Bone marrow (tissue), 2 donors: ENCODE measurements at places on chromosomes 1 and 21.

DNA sequence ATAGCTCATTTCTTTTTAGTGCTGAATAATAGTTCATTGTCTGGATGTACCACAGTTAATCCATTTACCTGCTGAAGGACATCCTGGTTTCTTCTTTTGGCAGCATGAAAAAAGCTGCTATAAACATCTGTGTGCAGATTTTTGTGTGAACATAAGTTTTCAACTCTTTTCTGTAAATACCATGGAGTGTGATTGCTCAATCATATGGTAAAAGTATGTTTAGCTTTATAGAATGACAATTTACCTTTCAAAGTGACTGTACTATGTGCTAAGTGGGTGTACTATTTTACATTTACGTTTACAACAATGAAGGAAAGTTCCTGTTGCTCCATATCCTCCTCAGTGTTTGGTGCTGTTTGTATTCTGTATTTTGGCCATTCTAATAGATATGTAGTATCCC, 49.0 kb downstream of the RUNX3 start:
- DNase-seq, result no peak

GRCh38 chr21:44374601-44375280, 21.3 kb downstream of the TRPM2 start:
- DNase-seq, result no peak

GRCh38 chr1:36944883-36945282, 89.4 kb downstream of the GRIK3 start:
- DNase-seq, result no peak

DNA sequence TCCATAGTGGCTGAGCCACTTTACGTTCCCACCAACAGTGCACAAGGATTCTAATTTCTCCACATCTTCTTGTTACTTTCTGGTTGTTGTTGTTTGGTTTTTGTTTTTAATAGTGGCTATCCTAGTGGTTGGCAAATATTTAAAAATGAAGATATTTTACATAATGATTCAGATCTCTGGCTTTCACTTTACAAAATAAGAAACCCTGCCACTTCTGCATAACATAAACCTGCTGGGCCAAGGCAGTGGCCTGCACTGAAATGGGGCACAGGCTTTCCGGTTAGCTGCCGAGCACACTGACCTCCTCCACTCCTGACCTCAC, 320.4 kb downstream of the RPS6KC1 start:
- DNase-seq, result no peak

- DNase-seq, result peak; percentile 15
Measured at GRCh38 chr1:193448682-193449461, 262.5 kb upstream of the B3GALT2 start.

DNA sequence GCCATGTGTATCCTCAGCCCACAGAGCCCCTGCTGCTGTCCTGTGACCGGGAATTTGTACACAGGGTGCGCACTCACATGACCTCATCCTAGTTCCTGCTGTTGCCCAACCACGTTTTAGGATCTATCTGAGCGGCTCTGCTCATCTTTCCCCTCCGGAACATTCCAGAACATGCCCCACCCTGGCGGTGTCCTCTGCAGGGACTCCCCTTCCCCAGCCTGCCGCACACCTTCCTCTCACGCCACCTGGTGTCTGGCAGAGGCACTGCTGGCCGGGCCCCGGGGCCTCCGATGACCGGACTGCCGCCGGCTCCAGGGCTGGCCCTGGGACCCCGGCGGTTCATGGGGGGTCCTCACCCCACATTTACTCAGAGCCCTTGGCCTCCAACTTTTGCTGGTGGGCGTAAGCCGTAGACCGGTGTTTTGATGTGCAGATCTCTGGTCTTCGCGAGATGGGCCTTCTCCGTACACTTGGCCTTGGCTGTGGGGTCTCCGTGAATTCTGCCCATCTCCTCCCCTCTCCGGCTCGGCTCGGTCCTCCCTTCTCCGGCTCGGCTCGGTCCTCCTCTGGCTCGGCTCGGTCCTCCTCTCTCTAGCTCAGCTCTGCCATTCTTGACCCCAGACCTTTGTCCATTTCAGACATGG, 29.5 kb downstream of the ARHGEF16 start:
- no peak for DNase-seq

- no peak for DNase-seq
Measured at GRCh38 chr21:45454060-45454925, 49.3 kb downstream of the COL18A1 start.

DNA sequence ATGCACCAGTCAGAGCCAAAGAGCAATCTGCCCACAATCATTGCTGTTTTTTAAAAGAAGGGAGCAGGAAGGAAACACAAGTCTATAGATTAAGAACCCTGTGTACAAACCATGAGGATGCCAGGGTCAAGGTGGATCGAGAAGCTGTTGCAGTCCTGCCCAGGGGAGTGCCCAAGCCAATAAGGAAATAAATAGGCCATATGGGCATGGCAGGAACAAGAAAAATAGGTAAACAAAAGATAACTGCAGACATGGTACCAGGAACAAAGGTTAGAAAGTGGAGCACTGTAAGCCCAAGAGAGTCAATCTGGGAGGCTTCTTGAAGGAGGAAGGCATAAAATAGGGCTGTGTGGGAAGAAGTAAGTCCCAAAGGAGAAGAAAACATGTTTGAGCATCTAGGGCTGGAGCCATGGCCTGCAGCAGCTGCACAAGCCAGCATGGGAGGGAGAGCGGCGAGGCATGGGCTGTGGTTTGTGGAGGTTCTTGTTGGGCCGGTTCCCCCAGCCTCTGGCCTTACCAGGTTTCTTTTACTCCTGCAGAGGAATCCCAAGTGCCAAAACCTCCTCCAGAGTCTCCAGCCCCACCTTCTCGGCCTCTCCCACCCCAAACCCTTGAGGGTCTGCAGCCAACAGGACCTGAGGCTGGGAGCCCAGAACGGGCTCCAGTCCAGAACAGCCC, 13.6 kb downstream of the INAVA start:
- DNase-seq, result no peak

- no peak for DNase-seq
Measured at GRCh38 chr1:177413982-177414596, 243.3 kb downstream of the BRINP2 start.

- no peak for DNase-seq
Measured at GRCh38 chr21:20639026-20639425, 359.2 kb upstream of the NCAM2 start.
